ENCODE measurements at places on chromosomes 12 and 14.

GRCh38 chr12:80356097-80356496 is 87.9 kb upstream of the PTPRQ start:
- DNase-seq, result no peak

GRCh38 chr12:55058776-55059175 is 39.0 kb downstream of the NEUROD4 start:
- no peak for DNase-seq

- peak; percentile 10 for DNase-seq
These were observed 106.6 kb downstream of the BRMS1L start for GRCh38 chr14:35932659-35933159.

DNA sequence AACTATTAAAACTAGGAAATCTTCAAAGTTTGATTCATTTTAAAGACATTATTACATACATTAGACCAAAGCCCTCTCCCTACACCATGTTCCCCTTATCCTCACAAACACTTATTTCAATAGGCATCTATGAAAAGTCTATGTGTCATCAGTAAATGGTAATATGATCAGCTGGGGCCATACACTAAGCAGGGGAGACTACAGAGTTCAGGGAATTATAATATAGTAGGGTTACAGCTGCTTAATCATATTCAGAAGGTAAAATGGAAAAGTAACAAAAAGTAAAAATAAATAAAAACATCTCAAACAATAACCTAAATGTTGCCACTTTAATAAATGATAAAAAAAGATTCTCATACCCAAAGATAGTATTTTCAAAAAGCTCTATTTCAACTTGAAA is 29.1 kb downstream of the PAWR start:
- DNase-seq, result no peak

DNA sequence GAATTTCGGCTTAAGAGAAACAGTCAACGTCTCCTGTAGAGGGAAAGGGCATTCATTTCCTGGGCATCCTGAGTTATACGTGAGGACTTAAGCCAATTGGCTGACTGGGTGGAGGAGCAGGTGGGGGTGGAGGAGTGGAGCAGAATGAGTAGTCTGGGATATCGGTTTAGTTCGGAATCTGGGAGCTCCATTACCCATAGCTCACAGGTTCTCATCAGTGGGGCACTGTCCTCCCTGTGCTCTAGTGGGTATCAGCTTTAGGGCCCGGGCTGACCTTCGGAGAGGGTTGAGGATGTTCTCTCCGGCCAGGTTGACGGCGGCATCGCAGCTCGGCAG is 704 bp downstream of the SDR39U1 start:
- no peak for DNase-seq

- no peak for DNase-seq
These were observed 31.1 kb downstream of the ZFYVE21 start for GRCh38 chr14:103746701-103747100.

GRCh38 chr12:133256321-133256720 is 20.6 kb upstream of the ANHX start:
- no peak for DNase-seq

- no peak for DNase-seq
These were observed 5.0 kb downstream of the MYO1A start for GRCh38 chr12:57044889-57045288.

DNA sequence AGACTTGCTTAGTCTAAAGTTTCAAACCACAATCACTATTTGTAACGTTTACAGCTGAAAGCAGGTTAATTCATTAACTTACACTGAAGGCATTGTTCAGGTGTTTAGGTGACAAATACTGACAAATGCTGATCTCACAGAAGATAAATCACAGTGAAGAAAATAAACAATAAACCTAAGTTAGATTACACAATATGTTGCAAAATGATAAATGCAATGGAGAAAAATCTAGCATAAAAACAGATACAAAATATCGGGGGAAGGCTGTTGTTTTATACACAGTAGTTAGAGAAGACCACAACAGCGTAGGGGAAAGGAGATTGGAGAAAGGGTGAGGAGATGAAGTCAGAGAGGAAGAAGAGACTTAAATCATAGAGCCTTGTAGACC is 3.0 kb downstream of the SCAF11 start:
- DNase-seq, result no peak

GRCh38 chr12:93552427-93552826 is 20.0 kb upstream of the SOCS2 start:
- no peak for DNase-seq

DNA sequence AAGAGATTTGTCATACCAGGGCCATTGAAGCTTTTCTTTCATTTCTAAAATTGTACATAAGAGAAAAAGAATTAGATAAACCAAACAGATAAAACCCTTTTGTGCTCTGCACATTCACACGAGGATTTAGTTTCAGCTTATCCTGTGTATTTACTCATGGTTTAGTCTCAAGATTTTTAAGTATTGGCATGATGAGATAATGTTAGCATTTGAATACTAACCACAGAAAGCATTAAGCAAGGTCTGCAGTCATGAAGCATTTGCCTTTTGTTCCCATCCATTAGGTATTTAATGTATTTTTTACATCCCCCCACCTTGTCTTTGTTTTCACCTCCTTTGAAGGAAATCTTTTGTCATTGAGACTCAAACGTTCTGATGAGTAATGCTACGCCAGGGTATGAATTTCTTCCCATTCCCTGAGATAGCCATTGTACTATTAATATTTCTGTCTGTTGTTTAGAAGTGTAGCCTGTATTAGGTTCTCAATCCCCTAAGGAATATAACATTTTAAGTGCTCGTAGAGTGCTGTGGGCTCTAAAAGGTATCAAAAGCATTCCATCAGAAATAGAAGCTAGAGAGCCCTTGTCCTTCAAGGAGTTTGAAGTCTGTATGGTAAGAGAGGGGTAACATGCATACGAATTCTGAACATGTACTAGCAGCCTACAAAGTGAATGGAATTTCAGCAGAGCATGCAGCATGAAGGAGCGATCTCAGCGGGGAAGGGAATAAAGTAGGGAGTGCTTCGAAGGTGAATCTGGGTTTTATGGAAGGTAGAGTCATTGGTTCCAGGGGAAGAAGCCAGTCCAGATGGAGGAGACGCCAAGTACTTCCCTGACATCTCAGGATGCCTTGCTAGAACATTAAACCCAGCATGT is 22.3 kb downstream of the CRADD start:
- DNase-seq, result no peak

DNA sequence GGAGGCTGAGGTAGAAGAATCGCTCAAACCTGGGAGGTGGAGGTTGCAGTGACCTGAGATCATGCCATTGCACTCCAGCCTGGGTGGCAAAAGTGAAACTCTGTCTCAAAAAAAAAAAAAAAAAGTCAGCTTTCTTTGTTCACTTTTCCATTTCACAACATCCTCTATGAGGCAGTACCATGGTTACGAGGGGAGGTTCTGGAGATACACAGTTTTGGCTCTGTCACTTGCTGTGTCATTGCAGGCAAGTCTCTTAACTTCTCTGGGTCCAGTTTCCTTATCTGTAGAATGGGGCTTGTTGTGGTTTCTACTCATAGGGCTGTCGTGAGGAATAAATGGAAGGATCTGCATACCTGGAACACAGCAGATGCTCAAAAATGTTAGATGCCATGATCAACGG is 75.6 kb upstream of the SLC24A4 start:
- DNase-seq, result no peak

DNA sequence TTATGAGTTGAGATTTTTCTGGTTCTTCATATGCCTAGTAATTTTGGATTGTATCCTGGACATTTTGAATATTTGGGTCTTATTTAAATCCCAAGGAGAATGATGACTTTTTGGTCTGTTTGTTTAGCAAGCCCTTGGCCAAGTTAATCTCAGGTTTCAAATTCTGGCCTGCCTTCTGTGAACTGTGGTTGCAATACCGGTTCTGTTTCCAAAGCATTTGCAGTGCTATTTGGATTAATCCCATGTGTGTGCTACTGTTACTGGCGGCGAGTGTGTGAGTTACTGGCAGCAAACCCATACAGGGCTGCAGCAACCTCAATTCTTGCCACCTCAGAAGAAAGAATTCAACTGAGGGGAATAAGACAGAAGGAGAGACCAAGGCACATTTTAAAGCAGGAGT is 51.1 kb downstream of the TMEM260 start:
- DNase-seq, result no peak

DNA sequence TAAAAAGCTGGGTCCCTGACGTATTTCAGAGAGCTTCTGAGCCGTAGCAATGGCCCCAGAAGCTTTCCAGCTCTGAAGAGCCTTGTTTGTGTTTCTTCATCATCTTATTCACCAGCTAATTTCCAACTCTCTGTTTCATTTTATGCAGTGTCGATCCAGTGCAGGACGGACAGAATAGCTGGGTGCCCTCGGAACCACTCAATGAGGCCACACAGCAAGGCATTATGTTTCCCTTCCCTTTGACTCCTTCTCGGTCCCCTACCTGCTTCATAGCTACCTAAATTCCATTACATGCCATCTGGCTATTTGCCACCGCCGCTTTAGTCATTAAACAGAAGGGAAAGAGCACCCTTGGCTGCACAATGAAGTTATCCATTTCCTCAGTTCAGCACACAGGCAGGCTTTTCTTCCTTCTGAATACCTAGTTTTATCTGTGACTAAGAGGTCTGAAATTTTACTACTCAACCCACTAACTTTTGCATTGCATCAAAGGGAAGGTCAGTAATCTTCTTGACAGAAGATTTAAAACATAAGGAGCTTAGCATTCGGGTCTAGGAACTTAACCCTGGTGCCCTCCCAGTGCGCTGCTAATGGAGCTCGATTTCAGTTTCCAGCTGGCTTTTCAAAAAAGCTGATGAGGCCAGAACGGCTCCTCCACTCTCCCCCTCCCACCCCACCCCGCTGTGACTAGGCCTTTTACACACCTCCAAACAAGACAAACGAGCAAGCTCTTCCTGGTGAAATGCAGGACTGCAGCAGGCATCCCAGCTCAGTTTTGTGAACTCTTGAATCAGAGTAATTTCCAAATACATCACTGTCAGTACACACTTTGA is 176.8 kb downstream of the GXYLT1 start:
- no peak for DNase-seq

GRCh38 chr12:95096852-95097251 is 23.4 kb upstream of the NR2C1 start:
- no peak for DNase-seq

GRCh38 chr14:57493467-57494181 is at the start of gene CCDC198:
TSS of gene CCDC198 (minus strand) at chr14:57493857. CDS start at chr14:57493715, 142 bp downstream.
- DNase-seq, result no peak

GRCh38 chr12:66449531-66449930 is 147.2 kb downstream of the HELB start:
- no peak for DNase-seq

GRCh38 chr12:14395074-14395778 is 29.7 kb downstream of the ATF7IP start:
- no peak for DNase-seq

DNA sequence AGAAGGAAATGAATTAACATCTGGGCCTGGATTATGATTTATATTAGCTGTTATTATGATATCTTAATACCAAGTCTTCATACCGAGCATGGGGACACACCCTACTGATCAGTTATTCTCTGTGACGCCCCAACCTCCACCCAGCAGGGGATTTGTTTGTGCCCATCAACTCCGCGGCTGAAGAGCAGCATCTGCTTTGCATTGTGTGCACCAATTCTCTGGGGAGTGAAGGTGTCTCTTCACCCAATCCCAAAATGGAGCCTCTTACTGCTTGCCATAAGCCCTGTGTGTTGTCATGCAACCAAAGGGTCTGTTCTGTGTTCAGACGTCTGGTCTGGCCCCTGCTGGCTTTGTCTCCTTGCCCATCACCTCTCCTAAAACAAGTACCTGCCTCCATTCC is 25.4 kb downstream of the DHRS2 start:
- no peak for DNase-seq

GRCh38 chr12:110906516-110906915 is 13.9 kb downstream of the MYL2 start:
- no peak for DNase-seq

- DNase-seq, result no peak
These were observed 1.2 kb downstream of the WNT5B start for GRCh38 chr12:1630133-1630826.

- DNase-seq, result no peak
These were observed 179.5 kb upstream of the PARP11 start for GRCh38 chr12:4052691-4053090.

- no peak for DNase-seq
These were observed 34.1 kb downstream of the ANO2 start for GRCh38 chr12:5910790-5911548.

- no peak for DNase-seq
These were observed 18.5 kb upstream of the DUSP6 start for GRCh38 chr12:89370850-89371249.

GRCh38 chr12:10553148-10553547 is 47.5 kb downstream of the EIF2S3B start:
- DNase-seq, result no peak

- DNase-seq, result no peak
These were observed 43.6 kb upstream of the TRIM9 start for GRCh38 chr14:51138404-51139103.

GRCh38 chr12:56980941-56981530 is 23.6 kb upstream of the RDH16 start:
- DNase-seq, result no peak

DNA sequence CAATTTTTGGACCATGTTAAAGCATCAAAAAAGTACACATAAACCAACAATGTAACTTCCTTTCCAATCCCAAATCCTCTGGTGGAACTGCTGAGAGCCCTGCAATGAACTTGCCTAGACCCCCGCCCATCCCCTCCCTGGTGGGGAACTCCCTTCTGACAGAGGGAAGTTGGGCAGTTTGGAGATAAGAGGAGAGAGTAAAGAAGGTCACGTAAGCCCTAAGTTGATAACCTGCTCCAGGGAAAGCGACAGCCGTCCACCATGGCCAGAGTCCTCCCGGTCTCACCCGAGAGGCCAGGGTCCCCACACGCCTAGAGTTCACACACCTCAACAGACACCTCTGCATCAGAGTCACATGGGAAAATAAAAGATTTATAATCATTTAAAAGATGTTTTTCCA is 138.7 kb downstream of the EGLN3 start:
- no peak for DNase-seq

- DNase-seq, result no peak
These were observed 41.6 kb downstream of the ITPR2 start for GRCh38 chr12:26791301-26791791.

DNA sequence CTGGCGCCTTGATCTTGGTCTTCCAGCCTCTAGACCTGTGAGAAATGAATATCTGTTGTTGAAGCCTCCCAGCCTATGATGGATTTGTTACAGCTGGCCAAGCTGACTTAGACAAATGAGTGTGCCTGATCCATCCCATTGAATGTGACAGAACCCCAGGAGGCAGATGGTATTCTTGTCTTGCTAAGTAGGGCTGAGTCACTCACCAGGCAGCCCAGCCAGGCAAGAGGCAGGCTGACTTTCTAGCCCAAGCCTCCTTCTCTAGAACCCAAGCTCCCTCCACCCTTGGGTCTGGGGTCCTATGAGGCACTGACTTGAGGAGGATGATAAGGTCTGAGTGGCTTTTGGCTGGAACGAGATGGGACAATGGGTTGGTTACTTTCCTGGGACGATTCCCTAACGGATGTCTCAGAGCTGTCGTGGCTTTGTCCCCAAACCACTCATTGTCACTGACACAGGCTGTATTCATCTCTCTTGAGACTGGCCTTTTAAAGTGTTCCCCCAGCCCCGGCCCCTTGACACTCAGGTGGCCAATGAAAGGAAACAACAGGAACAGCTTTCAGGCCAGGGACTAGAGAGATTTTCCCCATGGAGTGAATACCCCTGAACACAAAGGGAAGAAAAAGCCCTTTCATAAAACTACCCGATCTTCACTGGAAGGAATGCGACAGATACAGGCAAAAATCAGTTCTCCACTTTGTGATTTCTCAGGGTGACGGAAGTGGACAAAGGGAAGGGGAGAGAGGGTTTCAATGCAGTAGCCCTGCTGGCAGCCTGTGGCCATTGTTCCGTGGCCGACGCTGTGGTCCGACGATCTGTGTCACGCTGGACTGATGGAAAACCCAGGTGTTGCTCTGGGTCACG is 264.2 kb downstream of the AACS start:
- no peak for DNase-seq
